Dorsolateral prefrontal cortex (tissue), 122 donors: ENCODE measurements at places on chromosomes 3 and 15.

- DNase-seq = no peak
Observed at GRCh38 chr3:127263037-127263436, 24.8 kb downstream of the PRR20G start.

GRCh38 chr3:94612631-94613030, 549.8 kb downstream of the NSUN3 start:
- no peak for DNase-seq

DNA sequence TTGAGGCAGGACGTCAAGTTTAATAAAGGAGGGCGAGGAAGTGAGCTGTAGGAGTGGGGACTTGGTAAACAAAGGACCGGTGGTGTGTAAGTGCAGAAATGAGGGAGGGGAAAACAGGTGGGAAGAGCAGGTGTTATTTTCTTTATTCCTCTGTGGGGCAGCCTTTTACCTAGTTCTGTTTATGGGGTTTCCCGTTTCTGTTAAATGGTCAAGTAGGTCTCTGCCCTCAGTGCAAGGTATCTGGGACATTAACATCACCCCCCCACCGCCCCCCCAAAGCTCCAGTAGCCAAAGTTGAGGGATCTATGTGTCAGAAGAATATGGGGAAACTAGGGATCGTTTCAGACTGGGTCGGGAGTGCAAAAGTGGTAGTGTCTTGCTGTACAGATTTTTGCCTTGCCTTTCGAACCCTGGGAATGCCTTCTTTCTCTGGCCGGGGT, 893 bp downstream of the MGA start:
- no peak for DNase-seq

GRCh38 chr15:87604857-87605446, 651.6 kb downstream of the NTRK3 start:
- DNase-seq = peak; percentile 29

GRCh38 chr15:65006876-65007275, 17.2 kb upstream of the SPG21 start:
- no peak for DNase-seq

DNA sequence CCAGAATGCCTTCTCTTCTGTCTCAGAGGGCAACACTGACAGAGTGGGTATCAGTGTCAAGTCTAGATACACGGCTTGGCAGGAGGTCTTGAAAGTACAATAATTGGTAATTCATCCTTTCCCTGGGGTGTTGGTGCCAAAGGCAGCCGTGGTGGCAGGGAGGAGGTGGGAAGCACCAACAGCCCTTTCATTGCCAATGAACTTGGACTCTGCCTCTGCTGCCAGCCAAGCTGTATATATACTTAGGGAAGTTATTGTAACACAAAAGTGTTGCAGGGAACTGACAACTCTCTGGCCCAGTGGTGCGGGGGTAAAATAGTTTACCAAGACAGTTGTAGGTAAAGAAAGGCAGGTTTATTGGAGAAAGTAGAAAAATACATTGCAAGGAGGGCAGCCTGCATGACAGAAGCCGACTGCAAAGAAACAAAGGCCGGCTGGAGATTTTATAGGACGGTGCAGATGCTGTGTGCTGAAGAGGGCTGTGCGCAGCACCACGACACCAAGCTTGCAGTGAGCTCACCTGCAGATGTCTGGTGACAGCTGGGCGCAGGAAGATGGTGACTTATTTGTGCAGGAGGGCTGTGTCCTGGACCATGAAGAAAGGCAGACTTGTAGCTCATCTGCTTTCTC, 4.0 kb upstream of the FAM3D start:
- no peak for DNase-seq

- DNase-seq = no peak
Observed at GRCh38 chr3:44128057-44128775, 113.5 kb upstream of the TOPAZ1 start.

DNA sequence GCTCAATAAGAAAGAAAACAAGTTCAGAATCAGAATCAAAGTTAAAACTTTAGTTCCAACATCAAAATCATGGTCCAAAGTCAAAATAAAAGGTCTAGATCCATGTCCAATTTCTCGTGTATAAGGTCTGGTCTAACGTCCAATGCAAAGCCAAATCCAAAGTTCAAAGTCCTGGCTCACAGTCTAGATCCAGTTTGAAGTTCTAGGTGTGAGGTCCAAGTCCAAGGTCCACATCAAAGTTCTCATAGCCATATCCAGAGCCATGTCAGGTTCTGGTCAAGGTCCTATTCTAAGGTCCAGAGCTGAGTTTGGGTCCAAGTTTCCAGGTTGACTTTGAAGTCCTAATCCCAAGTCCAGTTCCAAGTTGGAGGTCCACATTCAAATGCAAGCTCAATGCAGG, 40.7 kb upstream of the VIPR1 start:
- DNase-seq = no peak

DNA sequence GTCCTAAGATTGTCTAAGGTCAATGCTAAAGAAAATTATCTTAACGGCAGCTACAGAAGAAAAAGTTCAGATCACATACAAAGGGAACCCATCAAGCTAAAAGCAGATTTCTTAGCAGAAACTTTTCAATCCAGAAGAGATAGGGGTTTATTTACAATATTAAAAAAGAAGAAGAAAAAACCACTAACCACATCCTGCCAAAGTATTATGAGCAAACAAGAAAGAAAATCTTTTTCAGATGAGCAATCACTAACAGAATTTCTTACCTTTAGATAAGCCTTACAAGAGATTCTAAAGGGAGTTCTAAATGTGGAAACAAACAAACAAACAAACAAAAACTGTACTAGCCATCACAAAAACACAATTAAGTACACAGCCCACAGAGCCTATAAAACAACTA, 1015.8 kb upstream of the EPHA6 start:
- no peak for DNase-seq

DNA sequence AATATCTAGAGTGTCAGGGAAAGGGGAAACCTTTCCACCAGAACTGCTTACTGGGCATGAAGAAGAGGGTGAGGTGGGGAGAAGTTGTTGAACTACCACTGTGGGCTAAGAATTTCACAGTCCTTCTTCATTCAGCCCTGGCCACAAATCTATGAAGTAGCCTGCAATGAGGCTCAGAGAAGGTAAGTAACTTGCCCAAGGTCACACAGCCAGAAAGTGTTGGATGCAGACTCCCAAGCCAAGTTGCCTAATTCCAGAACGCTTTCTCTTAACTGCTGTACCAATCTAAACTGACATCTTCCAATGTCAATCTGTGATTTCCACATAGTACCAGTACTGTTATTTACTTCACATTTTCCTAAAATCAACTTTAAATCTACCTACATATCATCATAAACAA, 2.1 kb downstream of the CYP1A1 start:
- no peak for DNase-seq

- DNase-seq = no peak
Observed at GRCh38 chr3:173708191-173708590, 310.6 kb downstream of the NLGN1 start.

DNA sequence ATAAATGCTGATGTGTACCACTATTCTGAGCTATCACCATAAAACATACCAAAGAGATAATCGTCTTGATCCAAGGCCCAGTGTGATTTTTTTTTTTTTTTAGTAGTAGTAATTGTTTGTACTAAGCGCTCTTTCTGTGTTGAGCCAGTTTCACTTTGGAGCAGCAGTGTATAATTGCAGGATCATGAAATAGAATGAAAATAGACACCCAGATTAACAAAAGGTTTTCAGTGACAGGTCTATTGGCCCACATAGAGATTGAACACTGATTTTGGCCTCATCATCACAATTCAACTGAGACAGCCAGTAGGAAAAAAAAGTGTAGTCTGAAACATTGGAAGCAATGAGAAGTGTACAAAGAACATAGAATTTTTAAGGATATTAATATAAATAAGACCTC, 749.8 kb downstream of the NAALADL2 start:
- no peak for DNase-seq

- no peak for DNase-seq
Observed at GRCh38 chr15:48029642-48030041, 91.1 kb upstream of the SLC24A5 start.

DNA sequence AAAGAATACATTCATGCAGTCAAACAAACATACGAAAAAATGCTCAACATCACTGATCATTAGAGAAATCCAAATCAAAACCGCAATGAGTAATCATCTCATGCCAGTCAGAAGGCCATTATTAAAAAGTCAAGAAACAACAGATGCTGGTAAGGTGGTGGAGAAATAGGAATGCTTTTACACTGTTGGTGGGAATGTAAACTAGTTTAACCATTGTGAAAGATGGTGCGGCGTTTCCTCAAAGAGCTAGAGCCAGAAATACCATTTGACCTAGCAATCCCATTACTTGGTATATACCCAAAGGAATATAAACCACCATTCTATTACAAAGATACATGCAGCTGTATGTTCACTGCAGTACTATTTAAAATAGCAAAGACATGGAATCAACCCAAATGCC, 330.4 kb downstream of the EDEM1 start:
- DNase-seq = no peak

- DNase-seq = no peak
Observed at GRCh38 chr3:65094723-65095122, 406.9 kb upstream of the ADAMTS9 start.

DNA sequence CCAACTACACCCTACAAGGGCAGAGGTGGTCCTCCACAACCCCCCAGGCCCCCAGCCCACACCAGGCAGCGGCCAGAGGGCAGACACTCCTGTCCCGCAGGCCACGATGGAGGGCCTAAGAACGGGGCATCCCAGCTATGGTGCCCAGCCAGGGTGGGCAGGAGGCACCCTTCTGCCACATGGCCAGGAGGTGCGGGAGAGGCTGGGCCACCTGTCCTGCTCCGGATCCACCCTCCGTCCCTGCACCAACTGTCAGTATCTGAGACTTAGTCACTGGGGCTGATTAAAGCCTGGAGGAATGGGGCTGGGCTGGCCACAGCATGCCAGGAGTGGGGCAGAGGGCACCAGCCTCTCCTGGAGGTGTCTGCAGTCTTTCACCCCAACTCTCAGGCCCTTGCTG, 37.9 kb downstream of the TNK2 start:
- no peak for DNase-seq

- DNase-seq = no peak
Observed at GRCh38 chr3:119659606-119660291, 640 bp downstream of the POPDC2 start.

DNA sequence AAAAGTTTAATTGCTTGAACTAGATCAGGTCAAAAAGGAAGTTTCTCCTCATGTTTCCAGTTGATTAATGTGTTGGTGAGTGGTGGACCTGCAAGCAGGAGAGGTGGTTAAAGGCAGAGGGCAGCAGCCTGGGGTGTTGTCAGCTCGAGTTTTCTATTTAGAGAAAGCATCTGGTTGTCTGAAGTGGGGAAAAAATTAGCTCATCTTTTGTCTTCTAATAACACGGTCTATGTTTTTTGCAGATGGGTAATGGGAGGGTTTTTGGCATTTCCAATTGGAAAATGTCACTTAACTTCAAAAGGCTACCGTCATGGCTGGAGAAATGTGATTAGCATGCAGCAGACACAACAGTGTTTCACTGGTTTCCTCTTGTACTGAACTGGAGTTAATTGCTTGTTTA, 122.6 kb downstream of the ITPR1 start:
- DNase-seq = no peak

DNA sequence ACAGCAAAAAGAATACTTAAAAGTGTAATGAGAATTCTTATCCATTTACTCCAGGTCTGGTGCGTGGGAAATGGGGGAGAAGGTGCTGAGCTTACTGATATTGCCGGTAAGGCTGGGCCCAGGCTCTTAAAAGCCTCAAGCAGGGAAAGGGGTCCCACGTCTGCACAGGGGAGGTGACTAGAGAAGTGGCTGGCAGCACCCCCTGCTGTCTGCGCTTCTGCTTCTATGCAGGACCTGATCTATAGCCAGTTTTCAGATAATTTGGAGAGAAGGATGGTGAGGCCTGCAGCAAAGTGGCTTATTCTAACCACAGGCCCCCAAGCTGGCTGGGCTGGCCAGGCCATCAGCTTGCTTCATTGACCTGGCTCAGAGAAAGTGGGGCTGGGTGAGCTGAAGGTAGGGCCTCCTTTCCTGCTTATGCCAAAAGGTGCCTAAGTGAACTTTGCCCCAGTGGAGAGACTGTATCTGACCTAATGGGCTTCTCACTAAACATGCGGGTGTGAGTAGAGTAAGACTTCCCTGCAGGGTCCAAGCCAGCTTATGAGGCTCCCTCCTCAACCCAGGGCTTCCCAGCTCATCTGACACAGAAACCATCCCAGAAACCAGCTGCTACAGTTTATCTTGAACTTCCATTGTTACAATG, 30.9 kb upstream of the ATP1B3 start:
- no peak for DNase-seq

DNA sequence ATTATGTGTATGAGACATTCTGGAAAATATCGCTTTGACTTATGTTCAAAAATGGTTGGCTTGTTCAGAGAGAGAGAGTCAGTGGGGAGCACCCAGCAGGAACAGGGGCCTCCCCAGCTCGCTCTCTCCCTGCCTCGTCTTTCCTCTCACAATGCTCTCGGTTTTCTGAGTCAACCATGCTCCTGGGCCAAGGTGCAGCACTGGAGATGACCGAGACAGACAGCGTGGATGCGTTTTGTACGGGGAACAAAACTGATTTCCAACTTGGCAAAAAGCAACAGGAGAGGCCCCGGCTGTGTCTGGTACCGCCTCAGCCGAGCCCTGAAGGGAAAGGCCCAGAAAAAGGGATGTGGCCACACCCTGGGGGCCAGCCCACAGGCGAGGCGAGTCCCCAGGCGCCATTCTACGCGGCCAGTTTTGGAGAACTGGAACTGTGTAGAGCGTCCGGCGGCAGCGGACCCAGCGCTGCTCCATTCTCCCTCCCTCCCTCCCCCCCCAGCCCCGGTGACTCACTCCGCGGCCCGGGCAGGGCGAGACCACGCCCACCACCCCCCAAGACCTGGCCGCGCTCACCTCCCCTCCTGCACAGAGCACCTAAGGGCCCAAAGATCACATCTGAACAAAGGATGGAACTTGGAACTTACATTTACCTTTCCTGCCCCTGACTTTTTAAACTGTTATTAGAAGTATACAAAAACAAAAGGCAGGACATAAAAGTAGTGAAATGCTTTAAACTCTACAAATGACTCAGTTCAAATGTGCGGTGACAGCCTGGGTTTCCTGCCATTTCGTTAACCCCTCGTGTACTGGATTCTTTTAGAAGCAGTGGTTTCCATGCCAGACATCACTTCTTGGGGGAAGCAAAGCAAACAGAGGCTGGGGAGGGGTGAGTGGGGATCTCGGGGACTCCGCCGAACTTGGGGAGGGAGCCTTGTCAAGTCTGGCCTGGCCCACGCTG, 12.7 kb downstream of the ATP10A start:
- DNase-seq = no peak

- DNase-seq = peak; percentile 60
Observed at GRCh38 chr3:181176601-181177000, 187.1 kb upstream of the DNAJC19 start.

GRCh38 chr15:101639667-101640066, 12.5 kb downstream of the TM2D3 start:
- DNase-seq = no peak

DNA sequence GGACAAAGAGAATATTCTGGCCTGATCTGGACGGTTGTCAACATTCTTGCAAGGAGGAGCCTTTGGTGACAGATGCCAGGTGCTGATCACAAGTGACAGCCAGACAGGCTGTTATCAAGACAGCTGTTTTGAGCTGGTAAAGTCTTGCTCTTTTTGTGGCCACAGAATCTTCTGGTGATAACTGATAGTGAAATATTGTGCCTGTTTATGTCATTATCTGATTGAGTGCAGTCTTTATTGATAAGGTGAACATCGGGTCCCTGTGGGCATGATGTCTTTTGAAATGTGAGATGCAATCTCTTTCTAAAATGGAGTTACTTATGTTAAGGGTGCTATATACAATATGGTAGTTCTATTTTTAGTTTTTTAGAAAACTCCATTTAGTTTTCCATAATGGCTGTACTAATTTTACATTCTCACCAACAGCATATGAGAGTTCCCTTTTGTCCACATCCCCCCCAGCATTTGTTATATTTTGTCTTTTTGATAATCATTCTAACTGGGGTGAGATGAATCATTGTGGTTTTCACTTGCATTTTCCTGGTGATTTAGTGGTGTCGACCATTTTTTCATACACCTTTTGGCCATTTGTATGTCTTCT, 10.7 kb downstream of the CEP63 start:
- no peak for DNase-seq
